CD4-positive, alpha-beta T cell treated with Interferon alpha-2 for 1 hour (primary cell): ENCODE measurements at places on chromosomes 5 and 9.

GRCh38 chr5:139688088-139688702, 40.0 kb downstream of the CXXC5 start:
- DNase-seq = no peak

DNA sequence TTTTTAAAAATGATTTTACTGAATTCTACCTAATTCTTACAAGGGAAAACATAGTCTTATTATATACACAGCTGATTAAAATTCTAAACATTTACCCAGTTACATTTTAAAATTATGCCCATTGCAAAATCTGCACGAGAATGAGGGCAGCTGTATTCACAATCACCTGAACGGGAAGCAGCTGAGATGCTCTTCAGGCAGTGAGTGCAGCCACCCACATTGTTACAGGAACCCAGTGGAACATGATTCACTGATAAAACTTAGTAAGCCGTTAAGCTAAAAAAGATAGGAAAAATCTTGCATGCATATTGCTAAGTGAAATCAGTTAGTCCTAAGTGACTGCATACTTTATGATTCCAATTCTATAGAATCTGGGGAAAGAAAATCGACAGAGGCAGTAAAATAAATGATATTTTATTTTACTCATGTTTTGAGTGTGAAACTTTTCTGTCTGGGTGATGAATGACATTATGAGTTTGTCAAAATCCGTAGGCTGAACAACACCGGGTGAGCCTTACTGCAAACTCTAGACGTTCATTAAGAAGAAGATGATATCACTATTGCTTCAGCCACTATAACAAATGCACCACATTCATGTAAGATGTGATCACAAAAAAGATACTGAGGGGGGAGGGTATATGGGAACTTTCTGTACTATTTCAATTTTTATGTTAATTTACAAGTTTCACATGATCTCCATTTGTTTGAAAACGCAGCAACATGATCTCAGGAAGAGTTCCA, 39.1 kb upstream of the FLT4 start:
- no peak for DNase-seq

GRCh38 chr9:107487521-107488374, 1.8 kb downstream of the KLF4 start:
- peak; percentile 47 for DNase-seq

GRCh38 chr5:106854105-106854687, 816.5 kb downstream of the EFNA5 start:
- DNase-seq = no peak

- peak; percentile 79 for DNase-seq
These were observed at the start of gene PTBP3 for GRCh38 chr9:112332977-112333638. Gene PTBP3, minus strand, starts transcription at chr9:112333619. Its CDS starts 35,754 bp downstream, at chr9:112297865.
